ENCODE measurements at places on chromosomes 5 and 9.

DNA sequence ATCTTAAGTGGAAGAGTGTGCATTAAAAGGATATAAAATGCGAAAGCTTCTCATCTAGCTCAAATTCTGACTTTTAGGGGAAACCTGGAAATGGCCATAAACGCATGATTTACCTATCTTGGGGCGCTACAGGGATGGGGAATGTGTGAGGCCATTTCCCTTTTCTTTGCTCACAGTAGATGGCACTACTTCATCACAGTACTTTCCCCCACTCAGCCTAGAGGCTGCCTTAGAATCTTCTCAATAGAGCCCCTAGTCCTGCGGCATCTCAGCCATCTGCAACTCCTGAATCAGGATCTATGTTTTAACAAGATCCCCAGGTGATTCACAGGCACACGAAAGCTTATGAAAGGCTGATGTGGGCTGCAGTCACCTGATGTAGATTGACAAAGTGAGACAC, 110.8 kb downstream of the LHFPL2 start:
- DNase-seq, result peak; percentile 62

DNA sequence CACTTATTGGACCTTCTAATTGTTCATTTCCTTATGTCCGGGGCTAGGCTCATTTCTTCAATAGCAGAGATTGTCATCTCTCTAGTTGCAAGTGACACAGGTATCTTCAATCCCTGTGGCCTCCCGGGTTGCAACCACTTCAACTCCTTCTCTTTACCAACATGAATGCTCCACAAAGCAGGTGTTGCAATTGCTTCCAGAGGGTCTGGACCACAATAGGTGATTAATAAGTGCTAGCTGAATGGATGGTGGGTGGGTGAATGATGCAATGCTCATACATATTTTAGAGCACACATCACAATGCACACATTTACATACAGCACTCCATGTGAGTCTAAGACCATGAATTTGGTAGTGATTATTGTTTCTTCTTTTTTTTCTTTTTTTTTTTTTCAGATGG, 2.6 kb downstream of the CEMIP2 start:
- DNase-seq, result peak; percentile 77

DNA sequence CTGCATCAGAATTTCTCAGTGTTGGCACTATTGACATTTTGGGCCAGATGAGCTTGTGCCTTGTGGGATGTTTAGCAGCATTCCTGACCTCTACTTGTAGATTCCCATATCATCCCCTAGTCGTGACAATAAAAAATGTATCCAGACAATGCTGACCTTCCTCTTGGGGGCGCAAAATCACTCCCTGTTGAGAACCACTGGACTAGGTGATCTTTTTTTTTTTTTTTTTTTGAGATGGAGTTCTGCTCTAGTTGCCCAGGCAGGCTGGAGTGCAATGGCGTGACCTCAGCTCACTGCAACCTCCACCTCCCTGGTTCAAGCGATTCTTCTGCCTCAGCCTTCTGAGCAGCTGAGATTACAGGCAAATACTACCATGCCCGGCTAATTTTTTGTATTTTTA, 22.6 kb downstream of the STXBP1 start:
- no peak for DNase-seq

GRCh38 chr9:126448865-126449577, 122.4 kb downstream of the MVB12B start:
- no peak for DNase-seq

DNA sequence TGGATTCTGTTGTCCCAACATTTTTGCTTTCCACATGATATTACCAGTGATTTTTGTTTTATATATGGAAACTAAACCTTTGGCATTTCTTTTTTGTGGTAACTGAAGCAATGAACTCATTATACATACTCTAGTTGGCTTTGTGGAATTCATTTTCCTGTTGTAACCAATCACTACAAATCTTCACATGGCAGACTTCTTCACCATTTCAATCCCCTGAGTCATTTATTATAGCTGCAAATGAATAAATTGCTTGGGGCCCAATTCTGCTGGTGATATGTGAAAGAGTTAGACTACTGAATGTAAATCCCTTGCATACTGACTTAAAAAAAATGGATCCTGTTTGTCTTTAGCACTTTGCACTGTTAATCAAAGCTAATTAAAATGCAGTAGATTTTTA, 1709.6 kb upstream of the WWC1 start:
- peak; percentile 83 for DNase-seq

DNA sequence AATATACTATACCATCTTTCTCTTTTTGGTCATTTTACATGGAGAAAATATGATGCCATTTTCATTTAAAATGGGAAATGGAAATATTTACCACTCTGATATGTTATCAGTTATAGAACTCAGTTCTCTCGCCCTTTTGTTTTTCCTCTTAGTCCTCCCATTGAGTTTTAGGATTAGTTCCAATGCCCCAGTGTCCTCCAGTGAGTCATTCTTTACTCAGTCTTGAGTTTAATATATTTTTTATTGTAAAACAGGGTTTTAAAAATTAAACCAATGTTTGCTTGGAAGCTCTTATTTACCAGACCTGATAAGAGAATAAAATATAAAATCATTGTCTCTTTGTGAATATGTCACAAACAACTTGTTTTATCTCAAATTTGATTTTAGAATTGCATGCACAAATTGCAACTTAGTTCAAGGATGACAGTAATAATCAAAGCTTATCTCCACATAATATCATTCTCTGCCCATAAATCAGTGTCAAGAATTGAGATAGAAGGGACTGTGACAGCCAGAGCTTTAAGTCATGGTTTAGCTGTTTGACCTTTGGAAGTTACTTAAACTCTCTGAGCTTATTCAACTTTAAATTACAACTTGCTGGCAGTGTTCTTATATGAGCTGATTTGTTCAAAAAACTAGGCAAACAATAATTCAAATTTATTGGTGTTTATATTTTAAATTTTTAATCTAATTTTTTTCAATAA, 166.4 kb downstream of the PAM start:
- no peak for DNase-seq

GRCh38 chr5:174692381-174692780, 32.0 kb upstream of the MSX2 start:
- DNase-seq, result no peak

DNA sequence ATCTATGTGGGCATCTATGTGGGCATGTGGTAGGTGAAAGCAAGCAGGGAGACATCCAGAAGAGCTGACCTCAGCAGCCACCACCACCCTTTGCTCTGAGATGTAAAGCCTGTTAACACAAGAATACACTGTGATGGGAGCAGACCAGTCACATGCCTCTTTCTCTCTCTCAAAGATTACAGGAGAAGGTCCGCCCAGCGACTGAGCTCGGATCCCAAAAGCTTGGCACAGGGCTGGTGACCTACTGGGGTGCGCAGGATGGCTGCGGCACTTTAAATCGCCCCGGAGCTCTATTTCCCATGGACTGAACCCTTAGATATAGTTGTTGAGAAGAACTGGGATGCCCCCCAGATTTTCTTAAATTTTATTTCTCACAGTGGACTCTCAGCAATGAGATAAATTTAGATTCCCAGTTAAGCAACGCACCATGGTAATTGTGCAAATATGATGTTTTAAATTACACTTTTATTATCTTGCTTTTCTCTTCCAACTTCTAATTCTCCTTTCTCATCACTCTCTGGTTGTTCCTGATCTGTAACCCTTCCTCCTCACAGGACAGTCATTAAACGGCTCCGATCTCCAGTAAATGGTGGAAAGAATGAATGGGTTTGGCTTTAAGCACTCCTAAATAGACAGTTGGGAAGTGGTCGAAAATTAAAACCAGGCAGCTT, 37.7 kb upstream of the ICE1 start:
- no peak for DNase-seq

- DNase-seq, result no peak
These were observed 134.1 kb downstream of the ACTBL2 start for GRCh38 chr5:57348376-57349140.

- no peak for DNase-seq
These were observed 76.1 kb upstream of the CXCL14 start for GRCh38 chr5:135654761-135655467.
